ENCODE measurements at places on chromosomes 13 and 19. TPM values are rescaled to one million over a fixed set of nuclear protein-coding genes. Genes with fewer than 3 reads are reported as not detected.

DNA sequence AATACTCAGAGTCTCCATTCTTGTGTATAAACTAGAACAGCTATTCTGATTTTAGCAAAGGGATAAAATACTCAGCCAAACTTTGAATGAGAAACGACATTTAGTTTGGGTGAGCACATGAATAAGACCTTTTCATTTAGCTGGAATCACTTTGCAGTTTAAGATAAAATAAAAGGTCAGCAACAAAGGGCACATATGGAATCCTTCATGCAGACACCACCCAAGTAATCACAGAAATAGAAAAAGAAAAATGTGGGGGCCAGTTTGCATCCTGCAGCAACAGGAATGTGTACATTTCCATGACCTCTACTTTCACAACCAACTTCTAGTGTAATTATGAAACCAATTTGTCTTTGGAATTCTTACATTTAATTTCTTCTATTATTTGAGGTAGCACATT is 1637.4 kb downstream of the PCDH9 start:
- no peak for DNase-seq
- H3K4me1 ChIP-seq: no peaks in the 10 kb centered on the region
- H3K27me3 ChIP-seq: no peaks in the 10 kb centered on the region
- H3K36me3 ChIP-seq: no peaks in the 10 kb centered on the region
- no peak overlapping the region for H3K27ac ChIP-seq

DNA sequence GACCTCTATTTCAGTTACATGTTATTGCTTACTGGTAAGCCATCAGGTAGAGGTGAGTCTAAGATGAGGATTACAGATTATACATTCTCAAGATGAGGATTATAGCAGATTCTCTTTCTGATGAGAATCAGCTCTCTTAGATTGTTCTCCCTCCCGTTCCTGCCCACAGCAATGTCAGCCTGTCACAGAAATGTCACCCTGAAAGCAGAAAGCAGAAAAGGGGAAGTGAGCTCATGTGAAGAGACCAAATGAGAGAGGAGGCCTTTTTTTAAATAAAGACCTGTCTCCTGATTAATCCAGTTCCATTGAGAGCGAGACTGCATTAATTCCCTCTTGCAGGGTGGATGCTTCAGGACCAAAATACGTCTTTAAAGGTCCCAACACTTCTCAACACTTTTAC is 445.6 kb downstream of the KCTD12 start:
- no peak overlapping the region for H3K27ac ChIP-seq
- H3K36me3 ChIP-seq: no peaks in the 10 kb centered on the region
- no peaks in the 10 kb centered on the region for H3K4me1 ChIP-seq
- no peak for DNase-seq
- no peaks in the 10 kb centered on the region for H3K27me3 ChIP-seq

GRCh38 chr13:99033814-99034213 is 56.0 kb upstream of the DOCK9 start:
- H3K27me3 ChIP-seq: no peaks in the 10 kb centered on the region
- H3K27ac ChIP-seq: no peak overlapping the region
- no peak overlapping the region for H3K4me3 ChIP-seq
- H3K36me3 ChIP-seq: no peaks in the 10 kb centered on the region
- DNase-seq: no peak

- peak overlapping the region; percentile 55 for H3K4me3 ChIP-seq
- no peak overlapping the region for H3K27ac ChIP-seq
- DNase-seq: no peak
- no peaks in the 10 kb centered on the region for H3K36me3 ChIP-seq
- H3K27me3 ChIP-seq: peaks cover 86% of the 10 kb centered on the region
These were observed 52.6 kb downstream of the MAP4K1 start for GRCh38 chr19:38564981-38565690.

The CYP4F2 gene
- total RNA-seq: not detected

DNA sequence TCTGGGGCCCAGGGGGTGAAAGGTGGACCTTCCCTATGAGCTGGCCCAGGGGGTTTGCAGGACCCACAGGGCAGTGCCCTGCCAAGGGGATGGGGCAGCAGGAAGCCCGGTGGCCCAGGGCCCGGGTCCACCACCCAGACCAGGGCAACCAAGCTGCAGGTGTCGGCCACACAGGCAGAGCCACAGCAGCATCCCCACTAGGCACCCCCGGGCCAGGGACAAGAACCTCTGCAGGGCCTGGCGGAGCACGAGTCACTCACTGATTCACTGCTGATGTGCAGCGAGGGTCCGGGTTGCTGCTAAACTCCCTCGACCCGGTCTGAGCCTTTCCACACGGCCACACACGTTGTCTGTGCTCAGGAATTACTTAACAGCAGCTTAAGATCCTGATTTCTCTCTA is 8.8 kb downstream of the FZR1 start:
- no peak overlapping the region for H3K4me3 ChIP-seq
- DNase-seq: no peak
- H3K27ac ChIP-seq: no peak overlapping the region

The FFAR2 gene
- total RNA-seq: 0.27 TPM

The PRODH2 gene
- not detected for total RNA-seq

The PCSK4 gene
- 1.3 TPM for total RNA-seq

- no peak for DNase-seq
- H3K27me3 ChIP-seq: no peaks in the 10 kb centered on the region
- no peaks in the 10 kb centered on the region for H3K4me1 ChIP-seq
- no peaks in the 10 kb centered on the region for H3K36me3 ChIP-seq
- H3K4me3 ChIP-seq: no peak overlapping the region
These were observed 321.2 kb downstream of the IRS2 start for GRCh38 chr13:109465148-109465547.

DNA sequence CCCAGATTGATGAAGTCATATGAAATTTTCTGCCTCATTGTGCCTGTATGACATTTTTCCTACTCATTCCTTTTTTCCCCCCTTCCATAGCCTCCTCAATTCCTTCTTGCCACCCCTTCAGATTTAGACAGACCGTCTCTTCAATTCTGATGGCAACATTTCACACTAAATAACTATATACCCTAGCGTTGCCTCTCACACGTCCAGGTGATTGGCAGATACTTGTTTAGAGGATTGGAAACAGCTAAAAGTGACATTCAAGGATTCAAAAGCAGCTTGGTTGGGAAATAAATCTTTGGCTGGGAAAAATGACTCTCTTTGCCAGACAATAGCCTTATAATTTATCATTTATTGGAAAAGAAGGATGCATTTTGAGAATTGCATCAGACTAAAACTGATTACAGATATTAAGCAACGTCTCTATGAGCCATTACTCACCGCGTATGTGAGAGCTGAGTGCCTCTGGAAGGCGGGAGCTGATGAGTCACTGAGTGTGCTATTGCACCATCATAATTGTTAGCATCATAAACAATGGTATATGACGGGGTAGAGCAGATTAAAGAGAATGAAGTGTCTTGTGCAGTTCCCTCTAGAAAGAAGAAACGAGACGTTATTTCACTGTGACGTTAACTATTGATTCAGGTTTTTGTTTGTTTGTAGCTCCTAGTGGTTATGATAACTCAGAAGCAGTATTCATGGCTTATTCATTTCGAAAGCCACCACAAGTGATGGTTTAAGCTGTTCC is 61.1 kb upstream of the FAM216B start:
- H3K27me3 ChIP-seq: no peaks in the 10 kb centered on the region
- no peak overlapping the region for H3K27ac ChIP-seq
- no peaks in the 10 kb centered on the region for H3K36me3 ChIP-seq
- H3K4me3 ChIP-seq: no peak overlapping the region
- H3K4me1 ChIP-seq: peaks cover 7% of the 10 kb centered on the region

DNA sequence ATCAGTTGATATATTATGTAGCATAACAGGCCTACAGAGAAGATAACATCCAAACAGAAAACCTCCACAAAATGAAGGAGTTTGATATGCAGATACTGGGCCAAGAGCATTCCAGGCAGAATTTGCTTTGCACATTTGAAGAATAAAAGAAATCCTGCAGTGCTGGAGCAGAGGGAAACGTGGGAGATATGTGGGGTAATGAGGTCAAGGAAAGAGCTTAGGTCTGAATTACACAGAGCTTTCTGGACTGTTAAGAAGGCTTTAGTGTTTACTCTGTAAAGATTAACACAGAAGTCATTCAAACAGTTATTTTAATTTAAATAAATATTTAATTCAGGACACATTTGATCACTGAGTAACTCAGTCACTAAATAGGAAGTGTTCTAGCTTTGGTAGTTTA is 692.7 kb downstream of the PCDH9 start:
- H3K36me3 ChIP-seq: no peaks in the 10 kb centered on the region
- no peak overlapping the region for H3K27ac ChIP-seq
- no peak overlapping the region for H3K4me3 ChIP-seq
- H3K4me1 ChIP-seq: no peaks in the 10 kb centered on the region
- DNase-seq: no peak

DNA sequence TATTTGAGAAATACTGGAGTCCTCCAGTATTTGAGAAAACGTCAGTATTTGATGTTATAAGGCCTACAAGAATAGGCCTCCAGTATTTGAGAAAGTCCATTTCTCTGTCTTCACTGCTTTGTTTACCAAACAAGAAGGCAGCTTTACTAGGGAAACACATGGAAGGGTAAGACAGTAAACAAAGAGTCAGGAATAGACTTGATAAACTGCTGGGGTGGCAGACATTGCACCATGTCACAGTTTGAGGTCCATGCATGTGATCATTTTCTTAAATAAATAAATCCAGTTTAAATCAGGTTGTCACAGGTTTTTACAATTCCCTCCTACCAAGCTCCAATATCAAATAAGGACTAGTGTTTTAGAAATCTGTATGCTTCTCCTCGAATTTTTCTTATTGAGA is 1431.0 kb upstream of the SPRY2 start:
- H3K27me3 ChIP-seq: no peaks in the 10 kb centered on the region
- no peaks in the 10 kb centered on the region for H3K36me3 ChIP-seq
- H3K4me3 ChIP-seq: no peak overlapping the region
- no peak overlapping the region for H3K27ac ChIP-seq

DNA sequence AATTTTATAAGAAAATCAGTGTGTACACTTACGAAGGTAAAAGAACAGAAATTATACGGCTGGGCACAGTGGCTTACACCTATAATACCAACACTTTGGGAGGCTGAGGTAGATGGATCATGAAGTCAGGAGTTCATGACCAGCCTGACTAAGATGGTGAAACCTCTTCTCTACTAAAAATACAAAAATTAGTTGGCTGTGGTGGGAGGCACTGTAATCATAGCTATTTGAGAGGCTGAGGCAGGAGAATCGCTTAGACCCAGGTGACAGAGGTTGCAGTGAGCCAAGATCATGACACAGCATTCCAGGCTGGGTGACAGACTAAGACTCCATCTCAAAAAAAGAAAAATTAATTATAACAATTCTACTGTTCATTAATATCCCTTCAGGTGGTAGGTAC is 151.9 kb downstream of the ZNF737 start:
- H3K4me3 ChIP-seq: no peak overlapping the region
- no peak for DNase-seq
- no peaks in the 10 kb centered on the region for H3K4me1 ChIP-seq
- no peaks in the 10 kb centered on the region for H3K27me3 ChIP-seq

GRCh38 chr19:56973713-56974555 is 133.4 kb upstream of the PEG3 start:
- H3K27me3 ChIP-seq: peaks cover 81% of the 10 kb centered on the region
- H3K4me1 ChIP-seq: no peaks in the 10 kb centered on the region
- no peak overlapping the region for H3K27ac ChIP-seq
- no peak overlapping the region for H3K4me3 ChIP-seq

DNA sequence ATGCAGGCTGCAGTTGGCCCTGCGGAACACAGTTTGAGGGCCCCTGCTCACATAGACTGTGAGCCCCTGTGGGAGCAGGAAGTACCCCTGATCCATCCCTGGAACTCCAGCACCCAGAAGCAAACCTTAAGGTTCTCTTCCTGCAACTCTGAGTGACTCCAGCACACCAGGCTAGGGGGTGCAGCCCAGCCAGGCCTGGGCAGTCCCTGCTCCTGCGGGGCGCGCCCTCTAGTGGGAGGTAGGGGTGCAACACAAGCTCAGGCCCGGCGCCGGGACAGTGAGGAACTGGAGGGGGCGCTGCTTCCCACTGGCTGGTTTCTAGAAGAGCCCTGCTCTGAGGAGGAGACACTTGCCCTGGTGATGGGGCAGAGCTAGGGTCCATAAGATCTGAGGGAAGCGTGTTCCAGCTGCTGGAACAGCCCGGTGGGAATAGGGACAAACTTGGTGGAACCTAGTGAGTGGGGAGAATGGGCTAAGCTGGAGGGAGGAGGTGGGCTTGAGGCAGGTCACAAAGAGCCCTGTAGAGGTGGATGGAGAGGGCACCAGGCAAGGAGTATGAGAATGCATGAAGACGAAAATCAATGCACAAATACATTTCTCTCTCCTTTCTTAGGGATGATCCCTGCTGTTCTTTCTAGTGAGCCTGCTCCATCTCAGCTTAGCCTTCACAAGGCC is 5.0 kb downstream of the ZSCAN5A start:
- H3K4me1 ChIP-seq: peaks cover 36% of the 10 kb centered on the region
- no peaks in the 10 kb centered on the region for H3K27me3 ChIP-seq
- H3K36me3 ChIP-seq: peaks cover 13% of the 10 kb centered on the region
- H3K4me3 ChIP-seq: no peak overlapping the region
- peak; percentile 41 for DNase-seq

DNA sequence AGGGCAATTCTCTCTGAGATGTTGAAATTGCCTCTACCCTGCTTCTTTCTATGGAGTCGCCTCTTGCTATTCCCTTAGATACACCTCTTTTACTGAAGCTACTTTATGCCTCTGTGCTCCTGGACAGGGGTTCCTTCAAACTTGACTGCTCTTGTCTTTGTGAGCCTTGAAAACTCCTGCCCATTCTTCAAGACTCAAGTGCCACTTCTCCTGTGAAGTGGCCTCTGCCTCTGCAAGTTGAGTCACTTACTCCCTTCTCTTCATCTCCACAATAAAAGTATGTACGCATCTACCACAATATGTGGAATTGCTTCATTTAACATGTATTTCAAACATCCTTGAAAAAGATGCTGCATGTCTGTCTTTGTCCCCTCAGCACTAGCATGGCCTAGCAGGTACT is 66.0 kb upstream of the TPP2 start:
- H3K4me1 ChIP-seq: no peaks in the 10 kb centered on the region
- H3K27ac ChIP-seq: no peak overlapping the region
- no peaks in the 10 kb centered on the region for H3K27me3 ChIP-seq
- H3K4me3 ChIP-seq: no peak overlapping the region
- H3K36me3 ChIP-seq: no peaks in the 10 kb centered on the region
- DNase-seq: no peak

GRCh38 chr19:1680976-1681375 is 28.6 kb upstream of the TCF3 start:
- no peak overlapping the region for H3K27ac ChIP-seq
- H3K4me1 ChIP-seq: peaks cover 1% of the 10 kb centered on the region
- DNase-seq: no peak
- H3K4me3 ChIP-seq: no peak overlapping the region

The CGB3 gene
- total RNA-seq: not detected

DNA sequence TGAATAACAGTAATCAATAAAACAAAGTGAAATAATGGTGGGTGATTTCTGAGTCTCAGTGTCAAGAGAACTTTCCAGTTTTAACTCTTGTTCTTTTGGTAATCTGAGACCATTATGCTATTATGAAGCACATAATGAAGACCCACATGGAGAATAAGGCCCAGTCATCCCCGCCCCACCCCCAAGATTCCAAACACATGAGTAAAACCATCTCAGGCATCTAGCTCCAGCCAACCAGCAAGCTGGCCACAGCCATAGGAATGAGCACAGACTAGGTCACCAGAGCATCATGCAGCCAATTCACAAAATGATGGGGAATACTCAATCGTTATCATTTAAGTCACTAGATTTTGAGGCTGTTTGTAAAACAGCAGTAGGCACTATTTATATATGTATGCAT is 1769.0 kb upstream of the PCDH20 start:
- H3K27ac ChIP-seq: no peak overlapping the region
- H3K27me3 ChIP-seq: no peaks in the 10 kb centered on the region
- DNase-seq: no peak
- H3K4me1 ChIP-seq: no peaks in the 10 kb centered on the region
- no peak overlapping the region for H3K4me3 ChIP-seq

- H3K4me3 ChIP-seq: no peak overlapping the region
- no peak for DNase-seq
- no peak overlapping the region for H3K27ac ChIP-seq
- H3K36me3 ChIP-seq: no peaks in the 10 kb centered on the region
These were observed 237.7 kb downstream of the MZT1 start for GRCh38 chr13:72489751-72490150.

Data from left ventricle myocardium inferior (tissue), 1 donor.